ENCODE measurements at places on chromosomes 1 and 21.

DNA sequence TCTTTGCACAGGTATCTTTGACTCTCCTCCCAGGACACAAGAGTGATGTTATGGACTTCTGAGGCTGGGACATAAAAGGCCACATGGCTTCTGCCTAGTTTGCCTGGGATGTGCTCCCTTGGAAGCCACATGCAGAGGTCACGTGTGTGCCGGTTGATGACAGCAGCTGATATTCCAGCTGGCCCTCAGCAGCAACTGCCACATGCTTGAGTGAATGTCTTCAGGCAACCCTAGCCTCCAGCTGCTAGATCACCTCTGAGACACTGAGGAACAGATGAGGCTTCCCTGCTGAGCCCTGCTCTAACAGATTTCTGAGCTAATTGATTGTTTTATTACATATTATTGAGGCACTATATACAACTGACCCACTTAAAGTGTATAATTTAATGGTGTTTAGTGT lies 11.6 kb upstream of the AKR7A3 start:
- no peak for DNase-seq

DNA sequence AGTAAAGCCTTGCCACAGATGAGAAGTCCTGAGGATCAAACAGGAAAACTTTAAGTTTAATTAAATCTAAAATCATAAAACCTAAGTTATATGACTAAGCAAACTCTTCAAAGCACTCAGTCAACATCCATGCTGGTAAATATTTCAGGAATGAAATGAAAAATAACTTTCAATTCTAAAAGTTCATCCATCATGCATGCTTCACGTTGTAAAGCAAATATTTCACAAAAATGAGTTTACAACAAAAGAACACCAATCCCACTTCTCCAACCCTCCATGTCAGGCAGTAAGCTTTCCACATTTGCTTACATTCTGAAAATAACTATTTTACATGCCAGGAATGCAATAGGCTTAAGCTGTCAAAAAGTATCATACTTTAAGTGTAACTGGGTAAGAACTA lies 16.8 kb downstream of the APP start:
- DNase-seq = peak; percentile 21

DNA sequence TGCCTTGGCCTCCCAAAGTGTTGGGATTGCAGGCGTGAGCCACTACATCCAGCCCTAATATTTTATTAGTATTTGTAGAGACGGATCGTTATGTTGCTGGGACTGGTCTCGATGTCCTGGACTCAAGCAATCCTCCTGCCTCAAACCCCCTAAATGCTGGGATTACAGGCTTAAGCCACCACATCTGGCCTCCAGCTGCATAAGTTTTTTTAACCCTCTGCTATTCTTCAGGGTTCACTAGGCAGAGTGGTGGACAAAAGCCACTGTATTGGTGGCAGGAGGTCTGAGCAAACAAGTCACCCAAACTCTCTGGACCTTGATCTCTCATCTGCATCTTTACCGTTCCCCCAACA lies 10.1 kb upstream of the CLIC4 start:
- DNase-seq = no peak

GRCh38 chr21:41827951-41828883 lies 50.9 kb downstream of the PRDM15 start:
- no peak for DNase-seq

DNA sequence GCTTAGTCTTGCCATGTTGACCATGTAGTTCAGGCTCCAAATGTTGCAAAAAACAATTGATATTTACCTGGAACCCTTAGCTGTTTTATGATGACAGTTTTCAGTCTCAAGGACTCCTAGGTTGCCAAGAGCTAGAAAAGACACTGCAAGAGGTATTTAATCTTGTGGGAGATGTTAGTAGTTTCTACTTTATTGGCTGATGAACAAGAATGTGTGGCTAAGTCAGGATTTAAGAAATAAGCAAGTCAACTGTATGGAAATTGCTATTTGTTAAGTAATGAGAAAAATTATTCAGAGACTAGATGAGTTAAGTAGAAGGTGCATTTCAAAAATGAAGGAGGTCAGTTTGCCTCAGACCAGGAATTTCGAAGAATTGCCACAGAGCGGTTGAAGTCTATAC lies 639.7 kb upstream of the USP24 start:
- no peak for DNase-seq

DNA sequence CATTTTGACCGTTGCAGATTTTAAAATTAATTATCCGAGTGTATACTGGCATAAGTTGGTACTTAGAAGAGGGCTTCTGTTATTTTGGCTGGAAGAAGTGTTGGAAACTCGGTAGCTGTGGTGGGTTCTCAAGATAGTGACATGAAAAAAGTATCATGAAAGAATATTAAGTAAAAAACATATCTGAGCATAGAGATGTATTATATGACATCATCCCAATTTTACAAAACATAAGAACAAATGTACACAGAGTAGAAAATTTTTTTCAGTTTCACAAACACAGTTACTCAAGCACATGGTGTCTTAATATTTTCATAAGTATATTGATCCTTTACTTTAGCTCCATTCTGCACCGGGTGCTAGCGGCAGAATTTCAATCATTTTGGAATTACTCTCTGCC lies 684 bp downstream of the IFI16 start:
- no peak for DNase-seq

- DNase-seq = no peak
Measured at GRCh38 chr1:204139088-204139487, 12.8 kb downstream of the ETNK2 start.
